ENCODE measurements at places on chromosomes 11 and 22. TPM values are rescaled to one million over a fixed set of nuclear protein-coding genes. Genes with fewer than 3 reads are reported as not detected.
A peak's percentile ranks its signal among the peaks of the same experiment; 100 is the strongest.

CHEK2 gene
- 5.7 TPM for total RNA-seq

DNA sequence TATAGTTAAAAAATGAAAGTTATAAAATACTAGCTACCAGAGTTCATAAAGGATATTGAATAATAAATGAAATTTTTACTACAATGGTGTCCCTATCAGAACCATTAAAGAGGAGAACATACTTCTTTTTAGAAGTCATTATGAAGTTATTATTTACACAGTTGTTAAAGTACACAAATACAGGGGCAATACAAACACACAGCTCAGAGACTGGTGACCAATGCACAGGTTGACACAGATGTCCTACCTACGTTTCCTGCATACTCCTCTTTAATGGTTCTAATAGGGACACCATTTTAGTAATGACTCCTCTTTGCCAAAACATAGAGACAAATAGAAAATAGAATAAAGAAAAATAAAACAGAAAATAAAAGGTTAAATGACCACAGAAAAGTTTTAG, 10.1 kb downstream of the NLRP10 start:
- H3K27me3 ChIP-seq = no peaks in the 10 kb centered on the region
- H3K27ac ChIP-seq = no peak overlapping the region
- H3K4me1 ChIP-seq = no peaks in the 10 kb centered on the region
- no peak overlapping the region for H3K4me3 ChIP-seq
- DNase-seq = no peak

DNA sequence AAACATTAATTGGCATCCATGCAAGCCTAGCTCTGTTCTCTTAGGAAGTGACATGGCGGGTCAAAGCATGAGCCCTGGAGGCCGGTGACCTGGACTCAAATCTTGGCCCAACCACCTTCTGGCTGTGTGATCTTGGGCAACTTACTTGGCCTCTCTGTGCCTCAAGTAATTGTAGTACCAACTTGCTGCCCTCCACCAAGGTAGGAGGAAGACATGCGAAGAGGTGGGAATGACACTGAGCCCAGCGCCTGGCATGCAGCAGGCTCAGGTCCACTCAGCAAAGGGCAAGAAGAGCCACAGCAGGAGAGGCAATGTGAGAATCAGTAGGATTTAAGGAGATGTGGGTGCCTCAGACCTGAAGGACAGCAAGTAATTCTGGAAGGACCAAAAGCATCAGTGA, 59.6 kb upstream of the SLC22A12 start:
- H3K27me3 ChIP-seq = peaks cover 33% of the 10 kb centered on the region
- H3K4me3 ChIP-seq = no peak overlapping the region
- H3K36me3 ChIP-seq = no peaks in the 10 kb centered on the region
- DNase-seq = no peak
- H3K27ac ChIP-seq = no peak overlapping the region
- H3K4me1 ChIP-seq = peaks cover under 1% of the 10 kb centered on the region

C1QTNF5 gene
- 6.3 TPM for total RNA-seq

- no peak overlapping the region for H3K27ac ChIP-seq
- DNase-seq = no peak
- H3K36me3 ChIP-seq = no peaks in the 10 kb centered on the region
Observed at GRCh38 chr11:33900159-33900840, 8.4 kb upstream of the LMO2 start.

DNA sequence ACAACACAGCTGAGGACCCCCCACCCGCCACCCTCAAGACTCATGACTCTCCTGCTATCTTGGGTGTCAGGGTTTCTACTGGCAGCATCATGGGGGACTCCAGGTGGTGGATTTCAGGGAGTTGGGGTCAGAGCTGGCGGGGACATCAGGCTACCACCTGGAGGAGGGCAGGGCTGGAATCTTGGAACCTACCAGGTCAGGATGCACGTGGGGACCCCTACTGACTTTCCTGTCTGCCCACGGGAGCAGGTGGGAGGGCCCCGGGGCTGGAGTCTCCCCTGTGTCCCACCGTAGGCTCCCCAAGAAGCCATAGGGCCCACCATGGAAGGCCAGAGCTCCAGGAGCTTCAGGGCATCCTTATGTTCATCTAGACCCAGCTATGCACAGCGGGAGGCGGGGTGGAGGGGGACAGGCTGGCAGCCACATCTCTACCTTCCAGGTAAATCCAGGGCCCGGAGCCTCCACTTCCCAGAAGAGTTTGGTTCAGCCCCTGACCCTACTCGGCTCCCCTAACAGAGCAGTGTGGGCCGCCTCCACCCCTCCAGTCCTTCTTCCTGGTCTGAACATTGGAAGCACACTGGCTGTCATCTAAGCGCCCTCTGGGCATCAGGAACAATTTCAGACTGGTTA, 10.0 kb downstream of the SLC37A2 start:
- no peak for DNase-seq
- H3K27ac ChIP-seq = no peak overlapping the region
- H3K4me1 ChIP-seq = peaks cover 27% of the 10 kb centered on the region
- no peaks in the 10 kb centered on the region for H3K27me3 ChIP-seq
- no peaks in the 10 kb centered on the region for H3K36me3 ChIP-seq
- no peak overlapping the region for H3K4me3 ChIP-seq

GRCh38 chr11:62554387-62555167, 8.0 kb upstream of the AHNAK start:
- DNase-seq = no peak
- H3K27ac ChIP-seq = peak overlapping the region; percentile 97
- no peaks in the 10 kb centered on the region for H3K27me3 ChIP-seq
- H3K4me3 ChIP-seq = no peak overlapping the region

SAA4 gene
- not detected for total RNA-seq

MRPL17 gene
- 89.9 TPM for total RNA-seq

- H3K36me3 ChIP-seq = no peaks in the 10 kb centered on the region
- no peak overlapping the region for H3K27ac ChIP-seq
- H3K4me3 ChIP-seq = no peak overlapping the region
- H3K4me1 ChIP-seq = no peaks in the 10 kb centered on the region
- H3K27me3 ChIP-seq = no peaks in the 10 kb centered on the region
- no peak for DNase-seq
Observed at GRCh38 chr11:1236316-1237127, 13.7 kb downstream of the MUC5B start.

DNA sequence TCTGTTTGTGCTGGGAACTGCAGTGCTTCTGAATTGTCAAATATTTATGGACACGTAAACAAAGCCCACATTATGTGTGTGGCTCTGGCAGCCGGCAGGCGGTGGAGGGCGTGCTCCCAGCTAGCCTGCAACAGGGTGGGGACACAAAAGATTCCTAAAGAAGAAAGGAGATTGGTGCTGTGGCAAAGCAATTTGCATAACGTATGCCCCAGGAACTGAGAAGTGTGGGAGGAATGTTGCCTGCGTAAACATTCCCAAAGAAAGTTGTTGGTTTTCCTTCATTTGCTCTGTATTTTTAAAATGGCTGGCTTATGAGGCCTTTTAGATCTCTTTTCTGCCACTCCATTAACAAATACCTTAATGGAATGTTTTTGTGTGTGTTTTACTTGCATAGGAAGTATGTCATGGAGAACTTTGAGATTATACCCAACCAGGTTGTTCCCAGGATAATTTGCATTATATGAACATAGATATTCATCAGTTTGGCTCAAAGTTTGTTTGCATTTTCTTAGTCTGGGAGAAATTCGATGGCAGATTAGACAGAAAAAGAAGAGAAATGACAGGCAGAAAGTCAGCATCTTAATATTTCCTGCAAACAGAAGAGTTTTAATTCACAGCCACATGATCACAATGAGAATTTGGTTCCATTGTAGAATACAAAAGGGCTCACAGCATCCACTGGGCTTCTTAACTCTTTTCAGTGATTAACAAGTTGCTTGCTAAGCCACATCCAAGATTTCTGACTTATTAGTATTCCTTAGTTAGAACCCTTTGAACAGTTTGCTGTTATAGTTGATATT, 41.8 kb upstream of the DLAT start:
- H3K27me3 ChIP-seq = no peaks in the 10 kb centered on the region
- no peak overlapping the region for H3K4me3 ChIP-seq
- peak overlapping the region; percentile 52 for H3K27ac ChIP-seq
- H3K4me1 ChIP-seq = peaks cover 16% of the 10 kb centered on the region
- peaks cover 6% of the 10 kb centered on the region for H3K36me3 ChIP-seq

GRCh38 chr11:77069969-77070582, 3.3 kb downstream of the CAPN5 start:
- H3K27ac ChIP-seq = no peak overlapping the region
- DNase-seq = no peak
- H3K36me3 ChIP-seq = no peaks in the 10 kb centered on the region
- H3K27me3 ChIP-seq = no peaks in the 10 kb centered on the region

EFCAB6 gene
- 1.6 TPM for total RNA-seq

PAMR1 gene
- total RNA-seq = 12.6 TPM

UBQLNL gene
- 0.27 TPM for total RNA-seq

KCNQ1OT1 gene
- 2.5 TPM for total RNA-seq

- H3K27me3 ChIP-seq = no peaks in the 10 kb centered on the region
- DNase-seq = no peak
- H3K36me3 ChIP-seq = no peaks in the 10 kb centered on the region
- H3K4me3 ChIP-seq = no peak overlapping the region
Observed at GRCh38 chr22:30556388-30556787, 9.8 kb upstream of the SEC14L6 start.

GRCh38 chr11:88157370-88157769, 17.9 kb downstream of the RAB38 start:
- no peaks in the 10 kb centered on the region for H3K4me1 ChIP-seq
- no peak overlapping the region for H3K4me3 ChIP-seq
